Erythroblast (primary cell): ENCODE measurements at places on chromosomes 2 and 18.

DNA sequence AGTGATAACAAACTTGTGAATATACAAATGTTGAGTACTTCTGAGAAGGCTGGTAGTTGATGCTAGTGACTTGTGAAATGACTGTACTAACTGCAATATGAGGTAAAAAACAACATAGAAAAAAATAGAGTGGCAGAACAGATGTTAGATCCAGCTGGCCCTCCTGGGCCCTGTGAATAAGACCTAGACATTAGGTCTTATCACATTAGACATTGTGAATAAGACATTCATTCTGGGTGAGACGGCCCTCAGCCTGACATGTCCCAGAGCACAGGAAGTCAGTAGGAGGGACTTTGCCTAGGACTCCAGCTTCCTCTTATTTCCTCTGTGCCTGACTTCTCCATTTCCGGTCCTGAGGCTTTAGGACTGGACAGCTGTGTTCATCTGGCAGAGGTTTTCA, 22.9 kb downstream of the DOK1 start:
- DNase-seq = no peak

DNA sequence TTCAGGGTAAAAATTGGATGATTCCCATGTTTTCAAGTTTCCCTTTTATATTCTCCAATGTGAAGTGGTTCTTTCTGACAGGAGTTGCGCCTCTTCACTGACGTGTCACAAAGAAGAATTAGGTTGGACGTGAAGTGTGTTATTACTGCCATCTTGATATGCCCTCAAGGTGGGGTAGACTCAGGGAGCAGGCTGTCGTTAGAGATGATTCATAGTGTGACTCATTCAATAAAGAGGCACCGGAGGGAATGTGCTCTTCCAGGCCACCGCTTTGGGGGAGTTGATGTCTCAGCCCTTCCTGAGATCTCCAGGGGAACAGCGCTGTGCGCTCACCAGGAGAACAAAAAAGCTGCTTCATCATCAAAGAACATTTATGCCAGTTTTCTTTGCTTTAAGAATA, 3.6 kb upstream of the DGKD start:
- peak; percentile 27 for DNase-seq

DNA sequence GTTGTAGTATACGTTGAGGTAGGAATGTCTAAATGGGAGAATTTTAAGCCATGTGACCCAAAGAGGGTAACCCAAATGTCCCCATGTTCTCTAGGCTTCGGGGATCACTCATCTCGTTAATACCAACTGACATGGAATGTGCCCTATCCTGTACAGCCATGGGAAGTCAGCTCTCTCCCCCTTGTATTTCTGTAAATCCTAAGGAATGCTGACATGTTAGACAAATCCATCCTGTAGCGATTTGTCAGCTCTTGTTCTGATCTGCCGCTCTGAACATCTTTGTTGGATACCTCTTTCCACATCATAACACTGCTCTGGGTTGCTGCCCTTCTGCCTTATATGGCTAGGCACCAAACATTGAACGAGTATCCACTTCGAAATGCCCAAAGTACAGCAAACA, 350.6 kb downstream of the RND3 start:
- no peak for DNase-seq

- DNase-seq = no peak
Observed at GRCh38 chr2:105895990-105896764, 151.5 kb downstream of the NCK2 start.

DNA sequence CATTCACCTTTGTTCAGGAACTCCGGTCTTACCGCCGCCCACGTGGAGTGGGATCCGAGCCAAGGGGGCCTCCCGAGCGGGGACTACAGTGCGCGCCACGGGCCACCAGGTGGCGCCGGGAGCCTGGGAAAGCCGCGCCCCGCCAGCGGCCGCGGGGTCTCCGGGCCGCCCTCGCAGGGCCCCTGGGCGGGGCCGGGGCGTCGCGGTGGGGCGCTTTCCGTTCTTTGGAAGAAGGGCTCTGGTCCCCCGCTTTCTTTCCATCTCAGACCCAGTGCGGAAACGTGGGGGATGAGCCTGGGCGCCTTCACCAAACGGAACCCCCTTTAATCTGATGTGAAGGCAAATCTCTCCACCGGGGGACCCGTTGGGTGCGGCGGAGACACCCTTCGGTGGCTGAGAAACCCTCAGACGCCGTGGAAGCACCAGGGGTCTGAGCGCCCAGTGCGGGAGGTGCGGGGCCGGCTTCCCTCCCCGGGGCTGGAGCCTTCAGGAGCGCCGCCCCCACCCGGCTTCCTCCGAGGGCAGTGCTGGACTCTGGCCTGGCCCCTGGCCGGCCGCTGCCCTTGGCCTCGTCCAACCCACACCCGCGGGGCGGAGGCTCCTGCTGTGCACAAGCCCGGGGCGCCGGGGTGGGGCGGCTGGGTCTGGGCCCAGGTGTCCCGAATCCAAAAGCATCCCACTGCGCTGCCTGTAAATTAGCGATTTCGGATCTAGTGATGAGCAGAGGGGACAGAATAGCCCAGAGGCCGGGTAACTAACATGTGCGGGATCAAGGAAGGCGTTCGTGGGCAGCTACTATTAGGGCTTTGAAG, 44.6 kb downstream of the GORASP2 start:
- peak; percentile 94 for DNase-seq

DNA sequence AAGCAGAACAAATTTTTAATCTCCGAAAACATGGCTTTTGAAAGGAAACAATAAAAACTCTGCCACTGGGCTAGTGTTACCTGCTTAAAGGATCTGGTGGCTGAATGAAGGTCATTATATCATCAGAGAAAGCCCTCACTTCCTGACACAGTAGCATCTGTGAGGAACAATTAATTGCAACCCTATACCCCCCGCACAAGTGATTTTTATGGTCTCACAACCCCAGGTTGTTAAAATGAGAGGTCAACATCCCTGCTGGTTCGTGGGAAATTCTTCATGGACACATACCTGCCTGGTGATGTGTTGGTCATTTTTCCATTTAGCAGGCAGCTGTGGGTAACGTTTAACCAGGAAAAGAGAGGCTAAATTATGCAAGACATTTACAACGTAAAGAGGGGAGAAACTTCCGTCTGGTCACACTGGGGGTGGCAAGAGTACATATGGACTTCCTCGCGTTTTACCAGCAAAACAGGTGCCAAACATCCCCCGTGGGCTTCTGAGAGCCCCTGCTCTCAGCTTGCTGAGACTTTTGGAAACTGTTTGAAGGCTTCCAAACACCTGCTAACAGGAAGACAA, 29.2 kb downstream of the NIFK start:
- no peak for DNase-seq

DNA sequence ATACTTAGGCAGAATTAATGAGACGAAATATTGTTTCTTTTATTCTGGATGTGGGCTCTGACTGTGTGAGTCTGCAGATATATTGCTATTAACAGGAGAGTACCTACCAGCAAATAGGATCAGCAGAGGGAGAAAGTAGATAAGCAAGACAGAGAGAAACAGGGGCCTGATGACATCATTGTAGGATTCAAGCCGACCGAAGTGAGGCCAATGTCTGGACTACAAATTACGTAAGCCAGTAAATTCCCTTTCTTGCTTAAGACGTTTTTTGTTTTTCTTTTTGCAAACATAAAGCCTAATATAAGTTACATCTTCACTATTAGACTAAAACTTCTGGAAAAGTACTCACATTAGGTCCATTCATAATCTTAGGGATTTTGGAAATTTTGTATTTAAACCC, 21.4 kb upstream of the PTPRM start:
- no peak for DNase-seq

- DNase-seq = peak; percentile 71
Observed at GRCh38 chr2:231674587-231675338, 33.6 kb upstream of the PTMA start.

DNA sequence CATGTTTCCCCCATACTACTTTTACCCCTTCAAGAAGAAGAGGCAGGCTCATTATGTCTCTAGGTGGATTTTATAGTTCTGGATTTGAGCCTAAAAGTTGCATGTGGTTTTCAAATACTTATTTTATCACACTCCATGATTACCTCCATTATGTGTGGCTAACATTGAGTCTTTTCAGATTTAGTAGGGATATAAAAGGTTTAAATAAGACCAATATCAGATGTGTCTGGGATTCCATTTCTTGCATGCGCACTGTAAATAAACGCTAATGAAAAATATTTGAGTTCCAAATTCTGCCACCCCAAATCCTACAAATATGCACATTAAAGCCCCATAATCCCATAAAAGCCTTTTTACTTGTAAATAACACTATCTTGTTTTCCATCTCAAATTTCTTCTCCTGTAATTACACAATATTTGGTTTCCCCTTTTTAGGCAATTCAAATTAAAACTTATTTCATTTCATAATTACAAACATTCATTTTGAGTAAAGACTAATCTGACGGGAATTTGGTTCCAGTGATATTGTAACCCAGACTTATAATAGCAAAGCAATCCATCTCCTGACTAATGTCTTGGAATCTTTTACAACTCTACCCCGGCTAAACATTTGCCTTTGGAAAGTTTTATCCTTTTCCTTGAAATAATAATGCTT, 600.0 kb downstream of the SLC4A3 start:
- DNase-seq = no peak

- DNase-seq = peak; percentile 84
Observed at GRCh38 chr2:112187805-112188596, 49.8 kb downstream of the FBLN7 start.

DNA sequence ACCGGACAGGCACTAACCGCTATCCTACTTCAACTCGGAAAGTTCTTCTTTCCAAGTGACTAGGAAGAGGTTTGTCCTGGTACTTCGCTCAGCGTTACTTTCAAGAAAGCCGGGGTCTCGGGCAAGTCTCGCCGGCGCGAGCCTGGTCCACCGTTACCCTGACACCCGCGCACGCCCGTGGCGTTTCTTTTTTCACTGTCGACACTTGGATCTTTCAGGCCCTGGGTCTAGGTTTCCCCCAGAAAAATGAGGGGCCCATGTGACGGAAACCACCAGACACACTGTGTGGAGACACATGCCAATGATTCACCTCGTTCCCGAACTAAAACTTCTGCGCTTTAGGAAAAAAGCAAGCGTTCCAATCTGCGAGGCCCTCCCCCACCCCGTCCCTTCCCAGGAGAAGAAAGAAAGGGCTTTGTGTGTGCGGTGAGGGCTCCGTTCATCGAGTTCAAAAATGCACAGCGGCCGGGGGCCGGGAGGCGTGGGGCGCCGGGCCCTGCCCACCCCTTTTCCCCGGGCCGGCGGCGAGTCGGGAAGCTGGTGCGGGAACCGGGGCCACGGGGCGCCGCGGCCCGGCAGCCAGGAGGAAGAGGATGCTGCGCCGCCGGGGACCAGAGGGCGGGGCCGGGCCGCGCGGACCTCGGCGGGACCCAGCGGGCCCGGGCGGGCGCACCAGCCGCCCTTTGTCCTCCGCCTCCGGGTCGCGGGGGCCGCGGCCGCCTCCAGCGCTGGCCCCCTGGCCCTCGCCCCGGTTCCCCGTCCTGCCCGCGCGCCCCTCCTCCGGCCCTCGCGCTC, 2.6 kb downstream of the ZNF521 start:
- peak; percentile 53 for DNase-seq
